ENCODE measurements at places on chromosomes 7 and 10.
A peak's percentile ranks its signal among the peaks of the same experiment; 100 is the strongest.

GRCh38 chr7:50957431-50957830 lies 174.7 kb upstream of the GRB10 start:
- no peak for DNase-seq

DNA sequence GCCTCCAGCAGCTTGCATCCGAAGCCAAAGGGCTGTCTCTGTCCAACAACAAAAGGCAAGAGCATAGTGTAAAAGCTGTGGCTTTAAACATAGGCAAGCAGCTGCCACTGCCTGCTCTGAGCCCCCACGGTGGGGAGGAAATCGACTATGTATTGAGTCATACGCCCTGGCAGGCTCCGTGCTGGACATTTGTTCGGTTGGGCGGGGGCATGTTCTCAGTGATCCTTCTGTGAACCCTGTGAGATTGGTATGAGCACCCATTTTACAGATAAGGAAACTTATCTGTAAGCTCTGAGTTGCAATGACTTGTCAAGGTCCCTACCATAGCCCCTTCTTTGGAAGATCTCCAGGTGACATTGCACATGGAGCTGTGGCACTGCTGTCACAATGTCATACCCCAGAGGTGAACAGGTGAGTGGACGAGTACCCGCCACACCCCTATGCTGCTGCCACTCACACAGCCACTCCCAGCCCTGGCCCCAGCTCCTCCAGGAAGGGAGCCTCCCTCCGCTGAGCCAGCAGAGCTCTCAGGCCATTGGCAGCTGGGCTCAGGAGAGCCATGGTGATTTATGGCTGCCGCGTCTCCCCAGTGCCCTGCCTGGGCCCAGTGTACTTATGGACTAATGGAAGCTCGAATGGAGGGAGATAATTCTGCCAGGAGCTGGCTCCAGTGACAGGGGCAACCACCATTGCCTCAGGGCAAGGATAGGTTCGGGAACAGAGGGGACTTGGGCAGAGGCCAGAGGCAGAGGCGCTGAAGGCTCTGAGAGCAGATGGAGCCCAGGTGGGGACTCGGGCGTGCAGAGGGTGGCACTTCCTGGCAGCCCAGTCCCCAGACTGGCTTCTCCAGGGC lies 43.7 kb downstream of the UNC5B start:
- DNase-seq = peak; percentile 88

DNA sequence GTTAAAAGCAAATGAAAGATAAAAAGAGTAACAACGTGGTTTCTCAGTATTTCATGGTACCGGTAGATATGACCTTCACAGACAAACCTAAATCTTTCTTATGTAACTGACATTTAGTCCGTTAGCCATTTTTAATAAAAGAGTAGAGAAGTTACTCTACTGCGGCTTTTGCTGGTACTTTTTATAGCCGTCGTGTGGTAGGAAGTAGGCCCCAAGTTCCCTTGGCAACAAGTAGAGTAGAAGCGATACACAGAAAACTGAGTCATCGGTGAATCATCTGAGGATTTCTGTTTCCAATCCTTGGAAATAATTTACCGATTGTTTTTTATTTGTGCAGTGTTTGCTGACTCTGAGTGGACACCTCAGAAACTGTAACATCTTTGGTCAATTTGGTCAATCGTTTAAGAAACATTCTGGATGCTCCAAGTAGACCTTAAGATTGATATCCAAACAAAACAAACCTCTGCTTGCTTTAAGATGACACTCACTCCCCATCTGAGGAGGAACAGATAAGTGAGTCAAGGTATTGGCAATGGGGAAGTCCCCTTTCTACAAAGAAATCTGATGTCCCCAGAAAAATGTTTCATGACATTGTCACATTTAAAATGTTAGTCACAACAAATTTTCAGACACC lies 63.9 kb upstream of the AHR start:
- DNase-seq = peak; percentile 98

GRCh38 chr7:148906707-148907498 lies 22.8 kb upstream of the EZH2 start:
- DNase-seq = no peak

DNA sequence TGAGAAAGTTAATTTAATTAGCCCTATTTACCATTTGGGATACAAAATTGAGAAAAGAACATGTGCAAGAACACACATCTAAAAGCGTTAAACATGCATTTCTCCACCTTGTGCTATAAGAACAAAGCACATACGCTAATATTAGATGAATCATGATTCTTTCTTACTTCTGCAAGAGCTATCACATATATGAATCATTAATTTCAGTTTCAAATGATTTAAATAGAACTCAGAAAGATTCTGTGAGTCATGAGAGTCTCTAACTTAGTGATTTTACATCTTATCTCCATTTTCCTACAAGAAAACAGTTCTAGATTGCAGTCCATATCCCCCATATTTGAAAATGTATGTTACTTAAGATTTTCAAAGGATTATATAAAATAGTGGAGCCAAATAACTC lies 173.9 kb downstream of the RNLS start:
- no peak for DNase-seq

- peak; percentile 21 for DNase-seq
Measured at GRCh38 chr10:125201108-125201524, 40.8 kb upstream of the CTBP2 start.

GRCh38 chr10:62297857-62298256 lies 29.2 kb upstream of the RTKN2 start:
- DNase-seq = no peak

- DNase-seq = no peak
Measured at GRCh38 chr10:30488316-30488715, 54.3 kb downstream of the MAP3K8 start.

DNA sequence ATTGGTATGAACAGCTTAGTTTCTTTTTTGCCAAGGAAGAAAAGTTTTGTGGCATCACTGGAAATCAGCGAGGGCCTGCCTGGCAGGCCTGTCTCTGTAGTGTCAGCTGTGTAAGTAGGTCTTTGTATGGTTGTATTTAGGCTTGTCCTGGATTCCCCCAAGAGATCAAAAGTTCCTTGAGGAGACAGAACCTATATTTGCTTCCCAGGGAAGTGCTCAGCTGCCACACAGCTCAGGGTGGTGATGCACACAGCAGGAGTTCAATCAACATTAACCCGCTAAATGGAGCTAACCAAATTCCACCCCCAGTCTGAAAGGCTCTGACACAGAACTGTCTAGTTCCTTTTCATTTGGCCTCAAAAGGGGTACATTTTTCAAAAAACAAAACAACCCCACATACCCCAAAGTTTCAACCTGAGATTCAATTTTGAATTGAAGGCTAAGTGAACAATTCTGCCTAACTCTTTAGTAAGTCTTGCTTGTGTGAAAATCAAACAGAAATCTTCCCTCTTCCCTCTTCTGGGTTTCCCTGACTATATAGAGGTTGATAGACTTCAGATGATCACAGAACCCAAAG lies 124.4 kb downstream of the CLEC2L start:
- DNase-seq = peak; percentile 56

GRCh38 chr7:584122-584465 lies 64.4 kb upstream of the PDGFA start:
- DNase-seq = no peak

GRCh38 chr10:42997151-42997848 lies 79.6 kb upstream of the RET start:
- no peak for DNase-seq

- no peak for DNase-seq
Measured at GRCh38 chr10:118412932-118413331, 70.8 kb upstream of the FAM204A start.

- DNase-seq = no peak
Measured at GRCh38 chr7:19869979-19870378, 96.6 kb upstream of the TMEM196 start.

DNA sequence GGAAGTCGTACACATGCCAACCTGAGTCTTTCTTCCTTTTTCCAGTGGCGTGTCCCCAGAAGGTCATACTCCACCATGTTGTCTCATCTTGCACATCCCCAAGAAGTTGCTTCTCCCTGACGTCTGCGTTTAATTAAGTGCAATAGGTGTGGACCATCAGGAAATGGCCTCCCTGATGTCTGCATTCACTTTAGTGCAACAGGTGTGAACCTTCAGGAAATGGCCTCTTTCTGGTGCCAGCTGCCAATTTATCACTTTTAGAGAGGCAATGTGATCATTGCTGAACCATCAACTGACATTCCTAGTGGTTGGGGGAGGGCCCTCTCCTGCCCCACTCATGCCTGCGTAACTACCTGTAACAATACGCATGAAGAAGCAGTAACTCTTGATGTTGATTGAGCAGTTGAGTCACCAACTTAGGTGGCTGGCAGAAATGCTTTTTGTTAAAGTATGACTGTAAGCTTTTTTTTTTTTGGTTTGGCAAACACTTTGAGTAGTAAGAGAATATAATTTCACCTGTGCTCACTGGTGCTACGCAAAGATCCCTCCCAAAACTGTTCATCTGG lies 25.8 kb downstream of the SCIN start:
- no peak for DNase-seq

- DNase-seq = no peak
Measured at GRCh38 chr7:128033246-128033645, 2.0 kb upstream of the LRRC4 start.

- no peak for DNase-seq
Measured at GRCh38 chr7:150978126-150978789, at the start of gene KCNH2. Gene KCNH2, minus strand, starts transcription at chr7:150978321. Its CDS starts 408 bp downstream, at chr7:150977913.

- DNase-seq = no peak
Measured at GRCh38 chr10:101525848-101526247, 62.2 kb downstream of the POLL start.

DNA sequence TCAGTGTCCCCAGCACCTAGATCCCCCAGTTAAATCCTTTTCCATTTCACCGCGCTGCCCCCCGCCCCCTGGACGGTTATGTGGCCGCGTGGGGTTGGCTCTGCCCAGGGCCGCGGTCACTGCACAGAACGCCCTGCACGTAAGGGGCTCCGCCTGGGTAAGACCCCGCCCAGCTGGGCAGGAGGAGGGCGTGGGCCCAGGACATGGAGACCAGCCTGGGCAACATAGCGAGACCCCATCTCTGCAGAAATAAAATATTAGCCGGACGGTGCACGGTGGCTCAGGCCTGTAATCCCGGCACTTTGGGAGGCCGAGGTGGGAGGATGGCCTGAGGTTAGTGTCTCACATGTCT lies 650 bp upstream of the ZFAND2A start:
- peak; percentile 34 for DNase-seq

GRCh38 chr7:41869997-41870396 lies 167.1 kb upstream of the INHBA start:
- DNase-seq = no peak

DNA sequence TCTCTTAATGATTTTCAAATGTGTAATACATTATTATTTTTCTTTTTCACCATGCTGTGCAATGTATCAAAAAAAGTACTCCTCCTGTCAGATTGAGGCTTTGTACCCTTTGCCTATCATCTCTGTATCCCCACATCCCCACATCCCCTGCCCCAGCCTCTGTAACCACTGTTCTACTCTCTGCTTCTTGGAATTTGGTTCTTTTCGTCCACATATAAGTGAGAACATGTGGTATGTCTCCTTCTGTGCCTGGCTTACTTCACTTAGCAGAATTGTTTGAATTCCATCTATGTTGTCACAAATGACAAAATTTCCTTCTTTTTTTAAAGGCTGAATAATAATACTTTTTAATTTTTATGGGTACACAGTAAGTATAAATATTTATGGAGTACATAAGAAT lies 13.8 kb downstream of the TAF3 start:
- no peak for DNase-seq

GRCh38 chr10:34156781-34157425 lies 658.2 kb downstream of the PARD3 start:
- peak; percentile 81 for DNase-seq

DNA sequence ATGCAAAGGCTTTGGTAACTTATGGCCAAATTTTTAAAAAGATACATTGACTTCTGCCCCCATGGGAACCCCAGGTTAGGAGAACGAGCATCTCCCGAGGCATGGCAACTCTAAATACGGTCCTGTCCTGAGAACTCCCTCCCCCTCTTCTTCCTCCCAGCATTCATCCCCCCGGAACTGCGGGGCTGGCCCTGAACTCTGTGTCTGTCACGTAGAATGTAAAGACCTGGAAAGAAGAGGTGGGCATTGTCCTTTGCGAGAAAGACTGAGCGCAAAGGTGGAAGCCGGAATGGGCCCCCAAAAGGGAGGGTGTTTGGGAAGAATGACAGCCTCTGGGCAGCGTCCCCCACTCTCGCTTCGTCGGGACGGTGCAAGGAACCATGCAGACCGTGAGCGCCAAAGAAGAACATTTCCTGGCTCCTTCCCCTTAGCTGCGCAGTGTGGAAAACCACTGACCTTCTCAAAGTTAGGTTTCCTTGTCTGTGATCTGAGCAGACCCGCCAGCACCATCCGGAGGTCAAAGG lies 21.0 kb downstream of the SHH start:
- DNase-seq = no peak

DNA sequence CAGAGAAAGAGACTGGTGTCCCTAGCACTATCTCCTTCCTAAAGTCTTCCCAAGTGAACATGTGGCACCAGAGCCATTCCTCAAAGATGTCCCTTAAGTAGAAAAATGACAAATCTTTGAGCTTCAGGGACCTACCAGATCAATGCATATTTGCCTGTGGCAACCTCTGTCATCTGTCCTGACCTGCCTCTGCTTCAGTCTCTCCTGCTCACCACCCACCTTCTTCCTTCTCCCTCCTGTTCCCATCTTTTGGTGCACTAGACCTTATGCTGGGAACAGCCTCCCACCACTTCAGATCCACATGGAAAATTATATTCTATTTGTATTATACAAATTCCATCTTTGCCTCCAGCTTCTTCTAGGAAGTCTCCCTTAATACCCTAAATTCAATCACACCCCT lies 386.4 kb downstream of the PLXNA4 start:
- no peak for DNase-seq

- peak; percentile 35 for DNase-seq
Measured at GRCh38 chr10:58266826-58267712, 625 bp downstream of the IPMK start.

DNA sequence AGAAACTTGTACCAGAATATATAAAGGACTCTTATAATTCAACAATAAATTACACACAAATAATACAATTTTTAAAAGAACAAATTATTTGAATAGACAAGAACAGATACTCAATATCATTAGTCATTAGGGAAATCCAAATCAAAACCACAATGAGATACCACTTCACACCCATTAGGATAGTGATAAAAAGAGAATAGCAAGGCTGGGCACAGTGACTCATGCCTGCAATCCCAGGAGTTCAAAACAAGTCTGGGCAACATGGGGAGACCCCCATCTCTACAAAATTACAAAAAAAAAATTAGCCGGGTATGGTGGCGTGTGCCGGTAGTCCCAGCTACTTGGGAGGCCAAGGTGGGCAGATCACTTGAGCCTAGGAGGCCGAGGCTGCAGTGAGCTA lies 52.2 kb upstream of the KCNIP2 start:
- DNase-seq = no peak

DNA sequence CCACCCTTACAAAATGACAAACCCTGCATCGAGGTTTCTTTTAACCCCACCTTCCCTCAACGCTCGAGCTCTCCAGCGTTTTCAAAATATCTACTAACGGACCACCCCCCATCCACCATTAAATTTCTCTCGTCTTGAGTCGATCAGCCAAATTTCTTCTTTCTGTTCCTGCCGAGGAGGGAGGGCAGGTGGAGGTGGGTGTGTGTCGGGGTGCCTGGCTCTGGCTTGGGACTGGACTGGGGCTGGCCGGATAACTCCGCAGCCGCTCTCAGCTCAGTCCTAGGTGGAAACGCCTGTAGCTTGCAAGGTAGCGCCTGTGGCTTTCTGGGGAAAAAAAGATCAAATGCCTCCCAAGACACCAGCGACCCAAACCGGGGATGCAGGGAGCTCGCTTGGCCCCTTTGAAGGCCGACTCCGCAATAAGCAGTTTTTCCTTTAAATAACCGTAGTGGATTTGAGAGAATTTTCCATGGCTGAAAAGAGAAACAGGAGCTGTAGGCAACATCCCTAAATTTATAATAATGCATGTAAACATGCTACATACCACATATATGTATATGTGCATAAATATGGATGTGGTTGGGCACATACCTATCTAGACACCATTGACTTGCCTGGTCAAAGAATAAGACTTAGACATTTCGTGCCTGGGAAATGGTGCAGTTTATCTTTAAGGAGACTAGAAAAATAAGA lies 1.9 kb upstream of the TMEM178B start:
- no peak for DNase-seq
